Muscle of back (tissue), 13 donors: ENCODE measurements at places on chromosomes 4 and X. TPM values are rescaled to one million over a fixed set of nuclear protein-coding genes. Genes with fewer than 3 reads are reported as not detected.

Gene SLC6A8
- 35.7 TPM for polyA plus RNA-seq

Gene PDGFC
- polyA plus RNA-seq, result 23.6 TPM

Gene PLXNA3
- polyA plus RNA-seq, result 39.0 TPM

Gene STPG2
- polyA plus RNA-seq, result 0.16 TPM

Gene MAGEC3
- polyA plus RNA-seq, result 1.2 TPM

Gene GABRQ
- polyA plus RNA-seq, result 1.1 TPM

Gene GSX2
- not detected for polyA plus RNA-seq

Gene ZIC3
- polyA plus RNA-seq, result 0.04 TPM

Gene PNMA6F
- not detected for polyA plus RNA-seq

Gene SPATA4
- polyA plus RNA-seq, result 0.38 TPM

Gene MGAT4D
- not detected for polyA plus RNA-seq

Gene UGT2B15
- polyA plus RNA-seq, result not detected

Gene CD40LG
- not detected for polyA plus RNA-seq

Gene PLP1
- 97.8 TPM for polyA plus RNA-seq

Gene GC
- not detected for polyA plus RNA-seq

Gene CCDC158
- polyA plus RNA-seq, result 0.76 TPM

Gene TMPRSS11A
- 0.07 TPM for polyA plus RNA-seq

Gene UXT
- 98.6 TPM for polyA plus RNA-seq

Gene XAGE2
- polyA plus RNA-seq, result not detected

Gene ARMCX4
- polyA plus RNA-seq, result 43.2 TPM

Gene TNIP2
- 12.9 TPM for polyA plus RNA-seq

Gene RAB40A
- 2.2 TPM for polyA plus RNA-seq

Gene IL3RA
- polyA plus RNA-seq, result 17.4 TPM

Gene NUDT11
- 11.1 TPM for polyA plus RNA-seq

Gene CXorf49
- not detected for polyA plus RNA-seq

Gene TMPRSS11D
- not detected for polyA plus RNA-seq

Gene WDR17
- 1.0 TPM for polyA plus RNA-seq

Gene NHSL2
- 13.1 TPM for polyA plus RNA-seq

Gene FOXP3
- 0.21 TPM for polyA plus RNA-seq

Gene ZNF711
- polyA plus RNA-seq, result 26.9 TPM

Gene SERTM2
- polyA plus RNA-seq, result 0.23 TPM

Gene SH3D19
- 42.9 TPM for polyA plus RNA-seq

Gene JAKMIP1
- polyA plus RNA-seq, result not detected

Gene SPANXB1
- polyA plus RNA-seq, result not detected

Gene ATP7A
- polyA plus RNA-seq, result 9.5 TPM

Gene GUCY1B1
- 23.9 TPM for polyA plus RNA-seq

Gene COX7B2
- not detected for polyA plus RNA-seq
